ENCODE measurements at places on chromosomes 12 and 14.

DNA sequence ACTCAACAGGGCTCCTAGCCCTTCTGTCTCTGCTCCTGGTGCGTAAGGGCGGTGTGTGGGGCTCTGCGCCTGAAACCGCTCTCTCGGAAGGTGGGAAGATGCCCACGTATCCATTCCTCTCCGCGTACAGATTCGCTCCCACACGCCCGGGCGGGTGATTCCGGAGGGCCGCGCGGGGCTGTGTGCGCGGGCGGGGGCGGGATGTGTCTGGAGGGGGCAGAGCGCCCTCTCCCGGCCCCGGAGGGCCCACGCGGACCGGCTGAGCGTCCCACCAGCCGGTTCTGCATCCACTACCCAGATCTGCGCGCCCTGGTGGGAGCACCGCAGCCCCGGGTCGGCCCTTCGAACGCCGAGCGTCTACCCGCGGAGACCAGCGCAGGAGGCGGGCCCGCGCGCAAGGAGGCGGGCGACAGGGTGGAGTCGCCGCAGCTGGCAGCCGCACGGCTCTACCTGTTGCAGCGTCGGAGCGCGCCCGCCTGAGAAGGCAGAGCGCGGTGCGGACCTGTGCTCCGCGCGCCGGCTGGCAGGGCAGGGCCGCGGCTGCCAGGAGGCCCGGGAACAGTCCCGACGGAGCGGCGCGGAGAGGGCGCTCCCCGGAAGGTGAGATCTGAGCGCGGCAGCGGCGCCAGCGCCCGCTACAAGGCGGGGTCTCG is 1.4 kb upstream of the KCNK13 start:
- peak; percentile 34 for DNase-seq

- DNase-seq: no peak
Observed at GRCh38 chr12:124696693-124697476, 129.5 kb upstream of the NCOR2 start.

- no peak for DNase-seq
Observed at GRCh38 chr14:75223664-75224154, 47.3 kb upstream of the TMED10 start.

DNA sequence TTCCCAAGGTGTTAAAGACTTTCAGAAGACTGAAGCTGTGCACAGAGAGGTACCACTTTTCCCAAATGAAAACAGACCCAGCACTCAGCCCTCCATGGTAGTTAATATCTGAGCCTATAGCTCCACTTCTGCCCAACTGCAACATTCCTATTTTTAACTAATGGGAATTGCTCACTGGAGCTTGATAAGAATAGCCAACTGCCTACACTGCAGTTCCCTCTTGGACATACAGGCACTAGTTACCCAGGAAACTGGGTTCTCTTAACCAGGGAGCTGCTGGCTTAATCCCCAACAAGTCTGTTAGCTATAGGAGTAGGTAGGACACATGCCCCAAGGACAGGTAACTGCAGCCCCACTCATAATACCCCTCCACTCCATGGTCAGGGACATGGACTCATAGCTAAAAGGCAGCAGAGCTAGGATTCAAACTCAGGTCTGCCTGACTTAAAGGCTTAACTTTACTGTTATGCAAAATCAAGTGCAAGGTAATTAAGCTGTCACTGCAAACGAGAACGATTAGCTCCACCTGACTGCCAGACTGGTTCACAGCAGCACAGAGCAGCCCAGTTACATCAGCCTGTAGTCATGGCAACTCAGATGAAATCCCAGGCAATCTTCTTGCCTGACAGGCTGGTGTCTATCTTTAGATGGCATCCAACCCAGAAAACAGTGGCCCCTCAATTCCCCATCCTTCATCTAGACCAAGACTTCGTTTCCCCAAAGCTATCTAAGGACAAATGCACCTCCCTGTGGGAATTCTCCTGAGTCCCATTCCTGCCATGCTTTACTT is 77.1 kb upstream of the ACTN1 start:
- peak; percentile 60 for DNase-seq

- DNase-seq: peak; percentile 68
Observed at GRCh38 chr12:113271853-113272561, 50.7 kb downstream of the TPCN1 start.

DNA sequence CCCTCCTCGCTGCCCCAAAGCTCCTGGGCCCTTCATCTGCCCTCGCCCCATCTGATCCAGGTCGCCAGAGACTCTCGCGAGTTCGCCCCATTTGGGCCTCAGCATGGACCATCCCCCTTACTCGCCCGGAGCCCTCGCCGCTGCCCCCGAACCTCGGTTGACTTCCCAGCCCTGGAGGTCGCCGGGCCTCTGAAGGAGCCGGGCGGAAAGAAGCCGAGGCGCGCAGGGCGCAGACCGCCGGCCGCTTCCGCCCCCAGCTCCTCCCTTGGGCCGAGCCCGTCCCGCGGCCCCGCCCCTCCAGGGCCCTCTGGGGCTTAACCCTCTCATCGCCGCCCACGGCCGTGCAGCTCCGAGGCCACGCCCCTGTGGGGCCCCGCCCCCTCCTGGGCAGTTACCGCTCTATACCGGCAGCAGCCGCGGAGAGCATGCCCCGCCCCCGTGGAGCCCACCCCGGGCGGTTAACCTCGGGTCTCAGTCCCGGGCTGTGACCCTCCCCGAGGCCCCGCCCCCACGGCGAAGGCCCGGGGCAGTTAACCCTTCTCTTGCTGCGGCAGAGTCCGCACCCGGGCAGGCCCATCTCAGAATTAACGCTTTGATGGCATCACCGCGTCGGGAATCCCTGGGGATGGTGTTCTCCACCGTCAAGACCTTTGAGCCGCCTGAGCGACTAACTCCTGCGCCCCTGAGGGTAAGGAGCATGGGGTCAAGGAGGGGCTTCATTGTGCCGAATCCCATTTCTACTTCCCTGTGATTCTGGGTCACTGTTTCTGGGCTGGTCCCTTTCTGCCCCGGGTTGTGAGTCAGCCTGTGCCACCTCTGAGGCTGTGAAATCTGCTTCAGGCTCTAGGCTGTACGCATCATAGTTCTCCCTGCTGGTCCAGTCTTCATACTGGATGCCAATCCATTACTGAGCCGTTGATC is at the start of gene SPSB2:
SPSB2 (minus strand) TSS at position 210 of the 921 bp plus-strand sequence. CDS start 402 bp downstream, outside the sequence.
- peak; percentile 93 for DNase-seq
